ENCODE measurements at places on chromosomes 3 and 15. TPM values are rescaled to one million over a fixed set of nuclear protein-coding genes. Genes with fewer than 3 reads are reported as not detected.

AGTR1 gene
- 0.07 TPM for total RNA-seq

MIX23 gene
- total RNA-seq, result 155 TPM

ETV5 gene
- total RNA-seq, result 57.1 TPM

TWF2 gene
- total RNA-seq, result 180 TPM

GRCh38 chr15:93360318-93360717, 271.3 kb upstream of the RGMA start:
- DNase-seq, result no peak

DNA sequence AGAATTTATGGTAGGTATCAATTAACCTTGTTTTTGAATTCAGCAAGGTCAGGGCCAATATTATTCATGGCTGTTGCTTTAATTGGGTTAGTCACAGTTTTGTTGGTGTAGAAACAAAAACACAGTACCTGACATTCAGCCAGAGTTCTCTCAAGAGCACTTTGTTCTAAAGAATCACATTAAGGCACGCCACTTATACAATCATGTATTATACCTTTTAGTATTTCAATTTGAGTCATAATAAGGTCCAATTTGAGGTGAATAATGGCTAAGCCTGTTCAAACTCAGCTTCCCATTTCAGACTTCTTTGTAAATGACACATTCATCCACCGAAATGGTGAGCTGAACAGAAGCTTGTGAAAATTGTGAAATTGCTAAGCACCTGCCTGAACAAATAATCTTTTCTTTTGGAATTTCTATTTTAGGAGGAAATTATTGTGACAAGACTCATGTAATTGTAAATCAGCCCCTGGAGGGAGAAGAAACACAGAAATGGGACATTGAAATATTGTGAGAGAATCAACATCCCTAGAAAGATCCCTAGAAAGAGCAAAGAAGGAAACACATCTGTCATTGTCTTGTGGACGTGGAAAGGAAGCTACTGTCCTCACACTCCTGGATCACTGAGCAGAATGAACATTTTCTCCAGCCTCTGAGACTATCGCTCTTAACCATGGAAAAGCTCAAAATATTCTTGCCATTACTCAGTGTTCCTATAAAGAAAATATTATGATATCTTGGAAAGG, 29.3 kb downstream of the RIOX2 start:
- DNase-seq, result no peak

DNA sequence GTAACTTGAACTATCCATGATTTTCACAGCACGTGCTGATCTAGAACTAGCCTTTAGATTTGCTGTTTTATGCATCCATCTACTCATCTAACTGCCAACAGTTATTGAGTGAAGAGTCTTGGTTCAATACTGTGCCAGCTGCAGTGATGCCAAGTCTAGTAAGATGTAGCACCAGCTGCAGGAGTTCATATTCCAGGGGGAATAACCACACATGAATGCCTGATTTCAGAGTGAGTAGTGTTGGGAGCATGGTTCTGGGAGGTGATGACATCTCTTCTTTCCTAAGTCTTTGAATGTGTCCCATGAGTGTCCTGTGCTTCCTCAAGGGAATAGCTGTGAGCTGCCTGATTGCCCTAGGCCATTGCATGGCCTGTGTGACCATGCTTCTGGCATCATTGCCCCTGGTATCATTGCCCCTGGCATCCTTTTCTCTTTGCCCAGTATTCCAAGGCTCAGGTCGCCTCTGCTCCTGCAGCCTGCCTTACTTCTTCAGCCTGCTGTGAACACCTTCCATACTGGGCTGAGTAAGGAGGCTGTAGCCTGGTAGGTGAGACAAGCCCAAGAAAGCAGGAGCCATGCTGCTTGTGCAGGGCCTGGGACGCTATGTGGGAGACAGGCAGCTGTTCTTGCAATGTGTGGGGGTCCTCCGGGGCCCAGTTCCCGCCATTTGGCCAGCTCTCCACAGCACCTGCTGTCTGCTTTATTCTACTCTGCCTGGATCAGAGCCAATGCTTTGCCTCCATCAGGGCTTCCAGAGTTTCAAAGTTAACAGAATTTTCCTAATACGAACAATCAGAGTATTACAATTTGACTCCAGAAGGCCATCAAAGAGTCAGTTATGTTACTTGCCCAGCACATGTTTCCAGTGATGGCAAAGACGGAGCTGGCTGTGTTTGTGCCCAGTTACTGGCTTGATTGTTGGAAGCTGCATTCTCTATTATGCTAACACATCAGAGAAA, 73.2 kb downstream of the CLSTN2 start:
- no peak for DNase-seq

DNA sequence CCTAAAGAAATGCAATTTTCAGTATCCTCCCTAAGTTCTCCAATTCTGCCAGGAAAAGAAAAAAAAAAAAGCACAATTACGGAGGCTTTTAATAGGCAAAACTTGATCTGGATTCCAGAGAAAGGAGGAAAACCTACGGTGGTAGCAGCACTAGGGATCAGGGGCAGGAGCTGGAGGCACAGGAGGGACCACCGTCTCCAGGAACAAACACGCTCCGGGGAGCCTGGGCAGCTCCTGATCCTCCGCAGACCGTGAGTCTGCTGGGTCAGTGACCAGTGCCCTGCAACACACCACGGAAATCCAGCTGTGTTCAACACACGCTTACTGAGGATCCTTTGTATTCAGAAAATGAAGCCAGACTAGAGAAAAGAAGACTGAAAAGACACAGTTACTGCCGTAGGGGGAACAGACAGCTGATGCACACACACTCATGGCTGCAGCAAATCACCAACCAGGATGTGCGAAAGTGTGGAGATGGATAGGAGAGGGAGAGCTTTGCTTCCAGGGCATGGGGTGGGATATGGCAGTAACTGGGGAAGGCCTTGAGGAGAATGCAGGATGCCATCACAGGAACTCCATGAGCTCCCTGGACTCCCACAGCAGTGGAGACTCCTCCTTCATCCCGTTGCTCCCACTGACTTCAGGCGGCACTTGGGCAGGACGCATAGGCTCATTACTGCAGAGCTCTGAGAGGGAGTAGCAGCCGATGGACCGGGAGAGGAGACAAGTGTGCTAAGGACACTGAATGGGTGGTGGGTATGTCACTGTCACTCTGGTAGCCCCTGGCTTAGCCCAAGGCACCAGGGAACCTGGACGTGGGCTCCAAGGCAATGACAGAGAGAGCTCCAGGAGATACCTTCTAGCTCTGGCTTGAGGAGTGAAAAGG, 167.0 kb downstream of the ATP10A start:
- DNase-seq, result no peak

DNA sequence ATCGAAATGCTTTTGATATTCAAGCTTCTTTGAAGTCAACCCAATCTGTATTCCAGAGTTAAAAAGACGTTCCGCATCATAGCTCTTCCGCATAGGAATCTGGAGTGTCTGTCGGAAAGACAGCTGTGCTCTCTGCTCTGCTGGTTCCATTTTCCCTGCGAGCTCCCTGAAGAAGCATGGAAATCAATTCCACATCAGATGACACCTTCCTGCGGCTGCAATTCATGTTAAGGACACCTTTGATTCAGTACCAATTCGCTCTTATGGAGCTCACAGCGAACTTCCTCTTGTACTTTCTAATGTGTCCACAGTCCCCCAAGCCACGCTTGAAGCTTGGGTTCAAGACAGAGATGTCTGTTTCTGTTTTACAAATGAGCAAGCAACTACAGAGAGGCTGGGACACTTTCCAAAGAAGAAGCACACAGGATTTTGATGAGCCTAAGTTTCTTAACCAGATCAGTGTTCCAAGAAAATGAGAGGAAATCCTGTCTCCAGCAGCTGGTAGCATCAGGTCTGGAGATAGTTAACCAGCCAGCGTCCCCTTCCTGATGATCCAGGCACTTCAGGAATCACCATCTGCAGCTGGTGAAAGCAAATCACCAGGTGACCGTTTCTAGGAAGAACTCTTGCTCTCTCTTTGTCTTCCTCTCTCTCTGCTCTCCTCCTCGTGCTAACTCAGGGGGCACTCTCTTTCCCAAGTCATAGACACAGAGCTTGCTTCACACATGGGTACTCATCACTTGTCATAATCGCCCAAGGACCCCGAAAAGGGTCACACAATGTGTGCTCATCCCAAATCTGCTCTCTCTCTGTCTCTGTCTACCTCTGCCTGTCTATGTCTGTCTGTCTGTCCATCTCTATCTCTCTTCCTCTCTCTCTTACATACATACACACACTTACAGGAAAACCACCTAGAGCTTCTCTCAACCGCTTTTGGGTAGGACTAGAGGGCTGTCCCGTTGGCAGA, 281.8 kb downstream of the FAM43A start:
- DNase-seq, result no peak

- peak; percentile 49 for DNase-seq
Observed at GRCh38 chr15:98647026-98647773, 1.1 kb upstream of the IGF1R start.

Measured in HT1080 (cell line).